ENCODE measurements at places on chromosomes 11 and 22.

- DNase-seq: no peak
Measured at GRCh38 chr11:11605181-11605580, 16.6 kb downstream of the GALNT18 start.

- DNase-seq: no peak
Measured at GRCh38 chr11:111069066-111069465, 176.5 kb upstream of the POU2AF2 start.

DNA sequence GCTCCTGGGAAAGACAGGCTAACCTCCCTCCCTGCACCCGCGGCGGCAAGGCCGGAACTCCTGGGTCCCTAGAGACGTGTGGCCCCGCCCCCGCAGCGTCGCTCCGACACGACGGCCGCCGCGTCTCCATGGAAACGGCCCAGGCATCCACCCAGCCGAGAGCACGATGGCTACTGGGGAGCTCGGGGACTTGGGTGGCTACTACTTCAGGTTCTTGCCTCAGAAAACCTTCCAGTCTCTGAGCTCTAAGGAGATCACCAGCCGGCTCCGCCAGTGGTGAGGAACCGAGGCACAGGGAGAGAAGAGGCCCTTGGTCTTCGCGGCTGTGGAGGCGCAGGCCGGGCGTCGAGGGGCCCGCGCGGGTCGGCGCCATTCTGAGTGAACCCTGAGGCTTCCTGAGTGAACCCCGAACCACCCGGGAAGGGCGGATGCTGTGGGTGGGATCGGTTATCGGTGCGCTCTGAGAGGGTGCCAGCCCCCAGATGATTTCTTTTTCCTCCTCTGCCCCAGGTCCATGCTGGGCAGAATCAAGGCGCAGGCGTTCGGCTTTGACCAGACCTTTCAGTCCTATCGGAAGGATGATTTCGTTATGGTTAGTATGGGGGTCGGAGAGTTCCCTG, at the start of gene CFAP300:
TSS of gene CFAP300 (plus strand) at position 133 of the 620 bp plus-strand sequence. CDS start at position 167, 34 bp downstream.
- DNase-seq: peak; percentile 14

GRCh38 chr11:14435717-14436512, 63.7 kb downstream of the COPB1 start:
- DNase-seq: no peak

- DNase-seq: no peak
Measured at GRCh38 chr11:232783-233565, 3.2 kb downstream of the SIRT3 start.

GRCh38 chr11:67311556-67312082, 8.3 kb downstream of the SSH3 start:
- DNase-seq: no peak

DNA sequence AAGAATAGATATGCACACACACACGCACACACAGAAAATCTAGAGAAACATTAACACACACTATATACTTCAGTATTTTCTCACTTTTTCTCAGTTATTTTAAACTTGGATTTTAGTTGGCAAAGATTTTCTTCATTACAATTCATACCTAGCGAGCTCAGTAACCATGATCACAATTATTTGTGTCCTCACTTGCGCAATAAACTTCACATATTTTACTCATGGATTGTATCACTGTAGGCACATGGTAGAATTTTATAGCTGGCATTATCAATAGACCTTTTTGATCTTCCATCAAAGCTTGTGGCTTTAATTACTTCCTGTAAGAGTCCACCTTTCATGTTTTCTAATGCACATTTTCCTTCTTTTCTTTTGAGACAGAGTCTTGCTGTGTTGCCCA, 4.8 kb upstream of the XKR3 start:
- no peak for DNase-seq

DNA sequence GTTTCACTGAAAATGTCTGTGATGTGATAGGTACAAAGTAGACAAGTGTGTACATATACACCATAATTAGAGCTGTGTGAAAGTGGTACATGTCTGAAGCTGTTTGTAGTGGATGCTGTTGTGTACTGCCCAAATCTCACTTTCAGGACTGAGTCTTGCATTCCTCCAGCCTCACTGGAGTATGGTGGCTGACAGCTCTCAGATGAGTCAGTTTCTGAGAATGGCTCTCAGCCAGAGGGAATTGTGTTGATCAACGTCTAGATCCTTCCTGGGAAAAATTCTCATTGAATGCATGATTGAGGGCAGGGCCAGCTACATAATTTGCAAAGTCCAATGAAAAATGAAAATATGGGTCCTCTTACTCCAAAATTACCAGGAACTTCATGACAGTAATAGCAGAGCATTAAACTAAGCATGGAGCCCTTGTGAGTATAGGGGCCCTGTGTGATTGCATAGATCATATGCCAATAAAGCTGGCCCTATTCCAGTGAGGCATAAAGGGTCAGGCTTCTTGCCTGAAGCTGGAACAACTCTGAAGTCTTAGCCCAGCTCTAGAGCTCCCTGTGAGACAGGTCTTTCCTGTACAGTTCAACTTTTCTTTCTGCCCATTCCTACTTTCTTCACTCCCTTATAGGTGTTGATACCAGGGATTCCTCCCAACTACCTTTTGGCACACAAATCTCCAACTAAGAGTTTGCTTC, 10.8 kb upstream of the CYP2R1 start:
- no peak for DNase-seq

DNA sequence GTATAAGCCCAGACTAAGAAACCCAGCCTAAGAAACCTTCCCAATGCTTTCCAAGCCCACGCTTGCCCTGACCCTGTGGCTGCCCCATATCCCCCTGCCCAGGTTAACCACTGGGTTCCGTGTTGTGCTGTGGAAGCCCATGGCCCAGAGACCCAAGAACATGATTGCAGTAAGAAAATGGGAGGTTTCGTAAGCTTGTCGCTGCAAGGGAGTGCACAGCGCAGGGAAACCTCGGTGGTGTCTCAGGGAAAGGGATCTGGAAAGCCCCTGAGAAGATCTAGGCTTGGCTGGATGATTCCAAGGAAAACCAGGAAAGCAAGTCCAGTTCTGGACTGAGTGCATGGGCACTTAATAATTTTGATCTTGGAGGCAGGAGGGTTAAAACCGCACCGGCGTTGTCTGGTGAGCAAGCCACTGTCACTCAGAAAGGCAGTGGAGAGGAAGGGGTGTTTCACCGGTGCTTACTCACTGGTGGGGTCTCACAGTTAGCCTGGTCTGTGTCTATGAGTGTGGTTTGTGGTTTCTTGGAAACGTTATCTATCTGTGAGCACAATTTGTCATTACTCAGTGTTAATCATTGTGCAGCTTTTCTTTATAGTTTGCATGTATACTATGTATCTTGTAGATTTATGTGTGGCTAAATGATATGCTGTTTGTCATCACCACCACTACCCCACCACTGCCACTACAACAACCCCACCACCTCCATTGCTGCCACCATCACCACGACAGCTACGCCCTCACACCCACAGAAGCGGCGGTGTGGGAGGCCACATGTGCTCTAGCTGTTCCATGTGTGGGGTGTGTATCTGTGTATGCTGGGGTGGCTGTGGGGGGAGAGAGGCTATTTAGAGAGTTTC, 53.3 kb upstream of the PRDM11 start:
- no peak for DNase-seq

GRCh38 chr11:79739591-79739990, 298.8 kb upstream of the TENM4 start:
- no peak for DNase-seq

GRCh38 chr11:93655047-93655446, 6.4 kb upstream of the CEP295 start:
- DNase-seq: no peak

DNA sequence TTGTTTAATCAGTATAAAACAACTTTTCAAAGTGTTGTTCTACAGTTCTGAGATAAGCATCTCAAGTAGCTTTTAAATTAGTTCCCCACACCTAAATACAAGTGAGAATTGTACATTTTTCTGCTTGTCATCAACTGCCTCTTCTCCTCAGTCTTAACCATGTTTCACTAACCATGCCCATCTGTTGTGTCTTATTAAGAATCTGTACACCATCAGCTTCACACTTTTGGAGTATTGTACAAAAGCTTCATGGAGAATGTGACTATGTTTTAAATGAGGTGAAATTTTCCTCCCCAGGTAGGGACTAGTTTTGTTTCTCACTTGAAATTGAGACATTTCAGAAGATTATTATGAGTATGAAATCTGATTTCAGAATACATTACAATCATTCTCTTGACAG, 52.4 kb downstream of the SIK2 start:
- DNase-seq: no peak

DNA sequence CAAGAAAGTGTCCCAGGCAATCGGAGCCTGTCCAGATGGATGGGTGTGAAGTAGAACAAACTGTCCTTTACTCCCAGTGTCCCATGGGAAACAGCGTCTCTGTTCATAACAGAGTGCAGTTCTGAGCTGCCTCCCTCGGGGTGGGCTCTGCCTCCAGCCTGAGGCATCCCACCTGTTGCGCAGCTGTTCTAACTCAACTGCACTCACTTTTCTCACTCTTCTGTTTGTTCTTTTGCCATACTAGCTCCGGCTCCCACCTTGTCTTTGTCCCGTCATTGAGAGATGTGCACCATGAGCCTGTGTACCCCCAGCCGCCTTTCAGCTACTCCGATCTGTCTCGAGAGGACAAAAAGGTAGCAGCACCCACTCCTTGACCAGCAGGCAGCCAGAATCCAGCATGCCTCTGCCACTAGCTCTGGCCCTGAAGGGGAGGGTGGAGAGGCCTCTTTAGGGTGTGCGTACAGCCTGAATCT, 20.7 kb upstream of the CDC42EP2 start:
- no peak for DNase-seq

DNA sequence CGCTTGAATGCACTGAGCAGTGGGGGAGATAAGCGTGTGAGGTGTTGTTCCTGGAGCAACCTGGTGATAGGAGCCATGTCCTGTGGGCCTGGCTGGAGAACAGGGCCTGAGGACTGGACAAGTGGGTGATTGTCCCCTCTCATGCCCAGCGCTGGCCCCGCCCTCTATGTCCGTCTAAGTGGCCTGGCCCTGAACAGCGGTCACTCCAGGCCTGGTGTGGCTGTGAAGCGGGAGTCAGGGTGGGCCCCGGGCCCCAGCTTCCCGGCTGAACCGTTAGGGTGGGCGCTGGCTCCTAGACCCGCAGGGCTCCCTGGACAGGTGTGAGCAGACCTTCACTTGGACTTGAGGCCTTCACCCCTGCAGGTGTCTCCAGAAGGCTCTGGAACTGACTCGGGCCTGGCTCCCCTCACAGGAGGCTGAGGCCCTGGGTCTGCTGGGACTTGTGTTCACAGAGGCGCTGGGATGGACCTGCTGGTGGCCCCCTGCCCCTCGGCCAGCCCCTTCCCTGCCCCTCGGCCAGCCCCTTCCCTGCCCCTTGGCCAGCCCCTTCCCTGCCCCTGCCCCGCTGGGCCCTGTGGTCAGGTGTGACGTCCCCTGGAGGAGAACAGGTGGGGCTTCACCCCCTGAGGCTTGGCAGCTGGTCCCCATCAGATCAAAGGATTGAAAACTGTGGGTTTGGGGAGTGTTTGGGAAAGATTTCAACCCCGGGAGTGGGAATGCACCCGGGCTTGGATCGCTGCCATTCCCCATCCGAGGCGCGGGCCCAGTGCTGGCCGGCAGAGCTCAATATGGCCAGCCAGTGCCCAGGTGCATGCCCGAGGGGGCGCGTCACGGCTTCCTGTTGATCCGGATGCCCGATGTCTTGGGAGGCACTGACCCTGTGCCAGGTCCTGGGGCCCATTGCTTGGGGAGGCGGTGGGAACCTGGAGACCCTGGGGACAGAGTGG, 3.2 kb upstream of the MUC6 start:
- DNase-seq: no peak

DNA sequence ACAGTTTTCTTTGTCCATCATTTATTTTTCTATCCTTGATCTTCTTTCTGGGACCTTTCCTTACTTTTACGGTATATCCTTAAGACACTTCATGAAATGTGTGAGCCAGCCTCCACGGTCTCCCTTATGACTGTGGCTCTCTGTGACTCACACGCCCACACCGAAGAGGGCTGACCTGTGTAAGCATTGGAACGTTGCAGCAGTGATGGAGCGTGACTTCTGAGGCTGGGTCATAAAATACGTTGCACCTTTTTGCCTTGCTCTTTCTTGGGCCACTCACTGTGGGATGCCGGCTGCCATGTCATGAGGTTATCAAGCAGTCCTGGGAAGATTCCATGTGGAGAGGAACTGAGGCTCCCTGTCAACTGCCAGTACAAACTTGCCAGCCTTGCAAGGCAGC, 96.3 kb upstream of the RAB1B start:
- DNase-seq: peak; percentile 4

DNA sequence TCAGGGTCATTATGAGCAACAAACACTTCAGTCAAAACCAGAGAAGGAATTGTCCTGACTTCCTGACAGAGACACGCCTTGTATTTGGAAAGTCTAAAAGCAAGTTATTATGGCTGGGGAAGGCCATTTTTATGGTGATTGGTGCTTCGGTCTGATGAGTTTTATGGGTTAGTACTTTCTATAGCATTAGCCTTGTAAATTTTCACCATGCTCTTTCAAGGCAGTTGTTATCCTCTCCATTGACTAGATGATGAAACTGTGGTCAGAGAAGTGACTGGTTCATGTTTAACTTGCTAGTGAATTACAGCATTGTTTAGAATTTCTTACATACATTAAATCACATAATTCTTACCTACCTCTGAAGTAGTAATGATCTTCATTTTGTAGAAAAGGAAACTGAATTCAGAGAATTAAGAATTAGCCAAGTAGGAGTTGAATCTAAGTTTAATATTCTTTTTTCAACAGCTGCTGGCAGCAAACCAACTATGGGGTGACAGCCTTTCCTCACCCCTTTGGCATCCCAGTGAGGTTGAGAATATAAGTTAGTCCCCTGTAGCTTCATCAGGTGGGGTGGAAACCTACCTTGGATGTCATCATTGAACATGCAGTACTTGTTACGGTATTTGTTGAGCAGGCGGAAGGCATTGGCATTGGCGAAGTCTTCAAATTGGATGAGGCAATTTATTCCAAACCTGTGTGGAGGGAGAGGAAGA, 90.0 kb downstream of the CCDC81 start:
- no peak for DNase-seq

DNA sequence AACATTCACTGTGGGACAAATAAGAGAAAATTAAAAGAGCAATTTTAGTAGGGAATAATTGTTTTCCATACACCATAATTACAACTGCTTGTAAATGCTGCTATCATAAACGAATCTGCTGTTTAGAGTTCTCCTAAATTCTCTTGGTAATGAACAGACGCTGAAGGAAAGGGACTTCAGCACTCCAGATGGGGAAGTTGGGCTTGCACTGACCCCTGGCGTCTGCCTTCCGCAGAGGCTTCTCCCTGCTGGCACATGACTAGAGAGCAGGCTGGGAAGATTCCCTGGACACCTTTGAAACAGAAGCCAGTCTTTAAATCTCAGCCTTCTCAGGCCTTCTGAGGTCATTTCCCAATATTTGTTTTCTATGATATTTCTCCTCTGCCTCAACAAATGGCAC, 84.1 kb downstream of the NXPE2 start:
- DNase-seq: no peak

- peak; percentile 65 for DNase-seq
Measured at GRCh38 chr11:122743949-122744348, 88.4 kb downstream of the UBASH3B start.

GRCh38 chr11:115008799-115009198, 330.5 kb downstream of the NXPE2 start:
- no peak for DNase-seq

- DNase-seq: no peak
Measured at GRCh38 chr11:77311701-77312100, 10.2 kb upstream of the GDPD4 start.

GRCh38 chr22:50729391-50730012, 8.5 kb upstream of the ACR start:
- DNase-seq: no peak
